Esophagus squamous epithelium (tissue), 5 donors: ENCODE measurements at places on chromosomes 12 and 14.

DNA sequence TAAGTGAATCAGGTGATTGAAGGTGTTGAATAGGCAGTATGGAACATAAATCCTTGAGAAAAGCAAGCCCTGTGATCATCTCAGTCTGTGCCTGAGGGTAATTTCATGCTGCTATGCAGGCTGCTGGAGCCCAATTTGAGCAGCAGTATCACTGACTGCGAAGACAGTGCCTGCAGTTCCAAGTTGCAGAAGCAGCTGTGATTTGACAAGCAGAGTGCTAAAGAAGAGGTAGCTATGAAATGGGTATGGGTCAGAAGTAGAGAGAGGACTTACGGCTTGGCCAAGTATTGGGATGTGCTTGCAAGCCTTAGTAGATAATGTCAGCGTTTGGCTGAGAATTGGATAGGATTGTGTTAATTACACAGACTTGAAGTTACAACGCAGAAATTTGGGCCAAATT, 22.5 kb downstream of the PIK3C2G start:
- DNase-seq: no peak

DNA sequence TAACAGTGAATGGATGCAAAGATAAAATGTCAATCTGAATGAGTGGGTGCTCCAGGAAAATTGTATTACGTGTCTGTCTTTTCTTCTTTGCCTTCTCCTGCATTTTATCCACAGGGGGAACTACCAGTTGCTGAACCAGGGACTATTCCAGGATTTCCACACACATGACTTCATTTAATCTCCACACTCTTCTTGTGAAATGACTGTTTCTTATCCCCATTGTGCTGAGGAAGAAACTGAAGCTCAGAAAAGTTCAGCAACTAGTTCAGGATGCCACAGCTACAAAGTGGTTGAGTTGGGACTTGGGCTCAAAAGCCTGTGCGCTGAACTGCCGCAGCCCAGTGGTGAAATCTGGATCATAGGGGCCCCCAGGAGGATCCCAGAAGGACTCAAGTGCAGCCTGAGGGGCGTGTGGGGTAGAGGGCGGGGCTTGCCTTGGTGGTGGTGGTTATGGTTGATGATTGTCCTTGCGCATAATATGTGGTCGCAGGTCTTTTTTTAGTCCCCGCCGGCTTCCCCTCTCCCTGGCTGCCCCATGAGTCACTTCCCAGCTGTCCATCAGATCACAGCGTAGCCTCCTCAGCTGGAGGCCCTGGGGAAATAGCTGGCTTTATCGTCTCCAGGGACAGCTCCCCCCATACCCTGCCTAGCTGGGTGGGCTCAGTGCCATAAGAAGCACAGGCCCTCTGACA, 235.2 kb upstream of the CRY1 start:
- no peak for DNase-seq

DNA sequence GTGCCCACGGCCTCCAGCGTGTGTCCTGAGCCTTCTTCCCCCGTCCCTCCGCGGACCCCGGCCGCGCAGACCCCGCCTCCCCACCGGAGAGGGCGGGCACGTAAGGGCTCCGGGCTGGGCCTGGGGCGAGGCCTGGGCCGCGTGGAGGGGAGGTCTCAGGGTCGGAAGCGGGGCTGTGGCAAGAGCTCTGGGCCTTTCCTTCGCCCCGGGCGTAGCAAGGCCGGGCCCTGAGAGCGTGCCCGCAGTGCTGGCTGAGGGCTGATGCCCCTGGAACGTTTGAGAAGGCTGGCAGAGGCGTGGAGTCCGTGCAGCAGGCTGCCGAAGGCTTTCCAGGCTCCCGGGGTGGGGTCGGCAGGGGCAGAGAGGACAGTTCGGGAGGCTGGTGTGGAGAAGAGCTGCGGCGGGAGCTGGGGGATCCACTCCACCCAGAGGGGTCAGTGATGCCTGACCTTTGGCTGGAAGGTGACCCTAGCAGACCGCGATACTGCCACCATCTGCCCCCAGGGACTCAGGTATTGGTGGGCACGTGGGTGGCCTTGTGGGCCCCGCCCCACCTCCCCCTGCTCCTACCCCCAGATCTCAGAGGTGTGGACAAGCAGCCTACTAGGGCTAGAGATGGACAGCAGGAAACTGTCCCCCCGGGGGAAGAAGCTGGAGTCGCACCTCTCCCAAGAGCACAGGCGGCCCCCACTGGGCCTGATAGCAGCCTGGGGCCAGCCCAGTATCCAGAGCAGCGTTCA, 558 bp downstream of the TEX22 start:
- no peak for DNase-seq

DNA sequence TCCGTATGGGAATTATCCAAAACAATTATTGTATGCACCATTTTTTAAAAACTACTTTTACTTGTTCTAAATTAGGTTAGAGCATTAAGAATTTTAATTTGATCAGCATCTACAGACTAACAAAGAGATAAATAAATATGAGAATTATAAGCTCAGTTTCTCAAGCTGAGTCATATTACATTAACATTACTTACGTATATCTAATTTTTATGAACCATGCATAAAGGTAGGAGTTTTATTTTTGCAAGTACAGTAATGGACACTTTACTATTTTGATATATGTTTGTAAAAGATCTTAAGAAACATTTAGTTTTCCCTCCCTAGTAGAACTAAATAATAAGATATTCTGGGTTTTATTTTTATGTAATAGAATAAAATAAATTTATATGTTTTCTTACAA, 410.1 kb downstream of the TMEM117 start:
- DNase-seq: no peak

DNA sequence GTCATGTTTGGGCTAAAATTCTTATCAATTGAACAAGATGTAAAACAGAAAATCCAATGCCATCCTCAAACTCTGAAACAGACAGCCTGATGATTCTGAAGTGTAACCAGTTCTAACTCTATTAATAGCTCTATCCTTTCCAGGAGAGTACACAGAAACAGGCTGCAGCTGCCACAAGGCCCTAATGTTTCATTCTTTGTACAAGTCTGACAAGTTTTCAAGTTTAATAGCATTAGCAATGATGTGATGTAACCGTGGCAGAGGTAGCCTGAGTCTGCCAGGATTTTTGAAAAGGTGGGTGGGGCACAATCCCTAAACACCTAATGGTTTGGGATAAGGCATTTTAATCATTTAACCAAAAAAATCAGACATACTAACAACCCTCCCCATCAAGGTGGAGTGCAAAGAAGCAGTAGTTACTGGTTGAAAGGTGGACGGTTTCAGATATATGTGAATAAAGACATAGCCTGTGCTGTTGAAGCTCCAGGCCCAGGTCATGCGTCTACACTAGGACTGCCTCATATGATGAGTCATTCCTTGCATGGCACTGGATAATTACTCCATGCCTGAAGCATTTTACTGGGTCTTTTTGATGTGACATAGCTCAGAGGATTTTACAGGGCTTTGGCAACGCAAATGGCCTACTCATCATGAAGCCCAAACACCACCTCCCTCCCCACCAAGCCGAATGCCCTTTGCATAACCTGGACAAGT, 145.1 kb upstream of the GRIP1 start:
- DNase-seq: no peak

DNA sequence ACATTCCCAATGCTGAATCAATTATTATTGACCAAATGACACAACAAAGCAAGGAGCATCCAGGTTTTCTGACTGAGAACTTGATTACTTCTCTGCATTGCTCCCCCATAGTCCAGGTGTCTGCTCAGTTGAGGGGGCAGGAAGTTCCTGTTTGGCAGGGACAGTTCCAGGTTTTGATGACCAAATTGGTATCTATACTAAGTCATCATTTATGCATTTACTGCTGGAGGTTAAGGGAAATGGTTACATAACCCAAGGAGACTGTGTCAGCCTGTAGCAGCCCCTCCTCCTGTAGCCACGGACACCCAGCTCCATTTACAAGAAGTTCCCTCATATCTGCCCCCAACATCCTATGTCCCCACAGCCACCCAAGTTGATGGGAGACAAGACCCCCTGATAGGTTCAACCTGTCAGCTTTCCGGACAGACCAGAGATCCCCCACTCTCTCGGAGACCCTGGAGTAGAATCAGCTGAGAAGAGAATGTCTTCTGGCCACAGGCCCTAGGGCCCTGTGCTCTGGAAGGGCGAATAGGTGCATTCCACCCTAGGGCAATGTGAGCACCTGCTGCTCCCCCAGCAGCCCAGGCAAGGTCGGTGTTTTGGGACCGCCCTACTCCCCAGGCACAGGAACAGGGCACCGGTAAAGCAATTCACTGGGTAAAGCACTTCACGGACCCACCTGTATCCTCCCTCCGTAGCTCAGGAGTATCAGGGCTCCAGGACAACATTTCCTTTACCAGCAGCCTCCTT, 23.6 kb downstream of the IRF2BPL start:
- DNase-seq: no peak

- no peak for DNase-seq
These were observed 878.1 kb downstream of the C12orf50 start for GRCh38 chr12:87150969-87151662.

DNA sequence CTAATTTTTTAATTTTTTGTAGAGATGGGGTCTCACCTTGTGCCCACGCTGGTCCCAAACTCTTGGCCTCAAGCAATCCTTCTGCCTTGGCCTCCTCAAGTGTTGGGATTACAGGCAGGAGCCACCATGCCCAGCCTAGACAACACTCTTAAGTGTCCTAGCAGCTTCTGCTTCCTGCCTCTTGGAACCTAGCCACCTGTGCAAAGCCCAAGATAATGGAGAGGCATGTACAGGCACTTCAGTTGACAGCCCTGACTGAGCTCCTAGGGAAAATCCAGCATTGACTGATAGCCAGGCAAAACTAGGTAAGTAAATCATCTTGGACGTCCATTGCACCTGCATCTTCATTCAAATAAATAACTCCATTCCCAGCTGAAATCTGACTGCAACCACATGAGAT, 15.5 kb downstream of the COX14 start:
- no peak for DNase-seq

- no peak for DNase-seq
These were observed 226.7 kb downstream of the NPAS3 start for GRCh38 chr14:33165144-33165925.
